GM12878 (cell line): ENCODE measurements at places on chromosomes 2 and 18. TPM values are rescaled to one million over a fixed set of nuclear protein-coding genes. Genes with fewer than 3 reads are reported as not detected.
A peak's percentile ranks its signal among the peaks of the same experiment; 100 is the strongest.

NAT8 gene
- total RNA-seq: not detected in 2 replicates

SMAD4 gene
- 57.5 and 64.5 TPM in 2 replicates for total RNA-seq

LCT gene
- total RNA-seq: 0.08 and 0.11 TPM in 2 replicates

SH3YL1 gene
- total RNA-seq: 15.0 and 18.7 TPM in 2 replicates

GPR45 gene
- total RNA-seq: not detected in 2 replicates

GRB14 gene
- total RNA-seq: not detected in 2 replicates

NXPH2 gene
- not detected in 2 replicates for total RNA-seq

SH2D6 gene
- total RNA-seq: 0.43 and 0.59 TPM in 2 replicates

SPDYA gene
- total RNA-seq: 0.46 and 0.58 TPM in 2 replicates

MALT1 gene
- 49.8 and 50.6 TPM in 2 replicates for total RNA-seq

GRHL1 gene
- 0.19 and 0.28 TPM in 2 replicates for total RNA-seq

DNAH7 gene
- total RNA-seq: 0.19 and 0.31 TPM in 2 replicates

ASB18 gene
- not detected in 2 replicates for total RNA-seq

DNA sequence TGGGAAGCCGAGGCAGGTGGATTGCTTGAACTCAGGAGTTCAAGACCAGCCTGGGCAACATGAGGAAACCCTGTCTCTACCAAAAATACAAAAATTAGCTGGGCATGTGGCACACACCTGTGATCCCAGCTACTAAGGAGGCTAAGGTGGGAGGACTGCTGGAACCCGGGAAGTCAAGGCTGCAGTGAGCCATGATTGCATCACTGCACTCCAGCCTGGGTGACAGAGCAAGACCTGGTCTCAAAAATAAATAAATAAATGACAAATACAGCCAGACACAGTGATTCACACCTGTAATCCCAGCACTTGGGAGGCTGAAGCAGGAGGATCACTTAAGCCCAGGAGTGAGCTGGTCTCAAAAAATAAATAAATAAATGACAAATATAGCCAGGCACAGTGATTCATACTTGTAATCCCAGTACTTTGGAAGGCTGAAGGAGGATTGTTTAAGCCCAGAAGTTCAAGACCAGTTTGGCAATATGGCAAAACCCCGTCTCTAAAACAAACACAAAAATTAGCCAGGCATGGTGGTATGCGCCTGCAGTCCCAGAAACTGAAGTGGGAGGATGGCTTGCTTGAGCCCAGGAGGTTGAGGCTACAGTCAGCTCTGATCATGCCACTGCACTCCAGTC is 6.2 kb downstream of the KANSL3 start:
- DNase-seq: no peak

- peak; percentile 13 for DNase-seq
These were observed 35.4 kb upstream of the PGAP1 start for GRCh38 chr2:196961889-196962288.

GRCh38 chr18:50659091-50660003 is 99.5 kb downstream of the MAPK4 start:
- DNase-seq: no peak

- DNase-seq: no peak
These were observed 244.2 kb upstream of the ACVR2A start for GRCh38 chr2:147600646-147601045.

- no peak for DNase-seq
These were observed 75.6 kb downstream of the SRD5A2 start for GRCh38 chr2:31505111-31505510.

GRCh38 chr18:36328916-36329315 is 31.4 kb downstream of the FHOD3 start:
- no peak for DNase-seq

- DNase-seq: no peak
These were observed 100.5 kb upstream of the VWC2L start for GRCh38 chr2:214310319-214310718.

DNA sequence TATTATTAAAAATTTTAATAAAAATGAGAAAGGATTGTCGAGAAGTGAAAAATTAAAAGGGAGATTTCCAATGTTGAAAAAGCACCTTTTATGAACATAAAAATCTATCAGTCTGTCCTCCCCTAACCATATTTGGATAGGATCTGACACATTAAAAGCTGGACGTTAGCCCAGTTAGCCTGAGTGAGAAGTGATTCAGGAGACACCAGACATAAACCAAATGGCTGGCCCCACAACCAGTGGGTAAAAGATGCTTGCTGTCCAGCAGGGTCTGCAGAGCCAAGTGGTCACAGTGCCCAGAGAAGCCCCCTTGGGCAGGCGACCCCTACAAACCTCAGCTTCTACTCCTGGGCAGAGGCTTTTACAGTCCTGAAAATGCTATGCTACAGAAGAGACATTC is 253.8 kb upstream of the LYPD1 start:
- no peak for DNase-seq

GRCh38 chr2:22326250-22326649 is 1058.7 kb upstream of the KLHL29 start:
- DNase-seq: no peak

GRCh38 chr18:57060814-57061213 is 86.1 kb upstream of the BOD1L2 start:
- DNase-seq: no peak

DNA sequence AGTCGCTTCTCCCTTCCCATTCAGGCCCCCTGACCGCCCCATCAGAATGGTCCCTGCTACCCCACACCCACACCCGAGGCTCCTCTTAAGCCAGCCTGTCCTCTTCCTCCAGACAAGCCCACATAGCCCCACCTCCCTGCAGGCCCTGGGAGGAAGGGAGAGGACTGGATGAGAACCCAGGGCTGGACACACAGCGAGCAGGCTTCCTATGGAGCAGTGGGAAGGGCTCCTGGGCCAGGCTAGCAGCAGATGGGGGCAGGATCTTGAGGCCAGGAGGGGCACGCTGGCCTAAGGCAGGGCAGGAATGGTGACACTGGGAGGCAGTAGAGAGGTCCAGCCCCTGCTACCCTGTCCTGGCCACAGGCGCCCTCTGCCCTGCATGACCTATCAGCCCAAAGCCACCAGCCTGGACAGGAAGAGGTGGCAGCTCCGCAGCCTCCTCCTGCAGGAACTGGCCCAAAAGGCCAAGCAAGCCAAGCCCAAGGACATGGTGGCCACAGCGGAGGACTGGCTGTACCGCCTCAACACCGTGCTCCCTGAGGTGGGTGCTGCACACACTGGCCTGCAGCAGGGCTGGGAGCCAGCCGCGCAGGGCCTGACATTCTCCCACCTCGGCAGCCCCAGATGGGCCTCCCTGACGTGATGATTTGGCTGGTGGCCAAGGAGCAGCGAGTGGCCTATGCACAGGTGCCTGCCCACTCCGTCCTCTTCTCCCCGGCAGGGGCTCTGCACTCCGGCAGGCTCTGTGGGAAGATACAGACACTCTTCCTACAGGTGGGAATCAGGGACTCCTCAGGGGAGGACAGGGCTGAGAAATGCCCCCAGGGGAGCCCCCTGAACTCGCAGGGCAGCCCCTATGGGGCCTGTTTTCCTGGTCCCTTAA is 43.3 kb downstream of the FER1L5 start:
- DNase-seq: no peak

GRCh38 chr2:74369976-74370375 is 10.1 kb downstream of the DCTN1 start:
- DNase-seq: no peak

GRCh38 chr2:18976168-18976961 is 382.1 kb downstream of the OSR1 start:
- no peak for DNase-seq

DNA sequence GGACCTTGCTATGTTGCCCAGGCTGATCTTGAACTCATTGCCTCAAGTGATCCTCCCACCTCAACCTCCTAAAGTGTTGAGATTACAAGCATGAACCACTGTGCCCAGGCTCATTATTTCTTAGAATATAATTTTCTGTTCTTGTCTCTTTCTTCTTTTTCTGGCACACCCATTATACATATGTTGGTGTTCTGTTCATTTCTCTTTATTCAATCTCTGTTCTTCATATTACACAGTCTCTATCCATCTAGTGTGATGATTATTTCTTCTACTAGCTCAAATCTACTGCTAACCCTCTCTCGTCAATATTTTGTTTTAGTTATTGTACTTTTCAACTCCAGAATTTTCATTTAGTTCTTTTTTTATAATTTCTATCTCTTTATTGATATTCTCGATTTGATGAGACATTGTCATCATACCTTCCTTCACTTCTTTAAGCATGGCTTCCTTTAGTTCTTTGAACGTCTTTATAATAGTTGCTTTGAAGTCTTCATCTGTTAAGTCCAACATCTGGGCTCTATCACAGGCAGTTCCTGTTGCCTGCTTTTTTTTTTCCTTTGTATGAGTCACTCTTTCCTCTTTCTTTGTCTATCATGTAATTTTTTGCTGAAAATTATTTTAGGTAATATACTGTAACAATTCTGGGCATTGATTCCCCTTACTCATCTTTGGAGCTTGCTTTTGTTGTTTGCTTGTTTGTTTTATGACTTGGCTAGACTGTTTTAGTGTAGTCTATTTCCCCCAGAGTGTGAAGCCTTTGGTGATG is 196.4 kb upstream of the NABP1 start:
- DNase-seq: no peak

GRCh38 chr2:110669079-110669478 is 8.8 kb downstream of the BUB1 start:
- DNase-seq: no peak

- DNase-seq: no peak
These were observed 99.5 kb downstream of the PLB1 start for GRCh38 chr2:28595323-28595722.

DNA sequence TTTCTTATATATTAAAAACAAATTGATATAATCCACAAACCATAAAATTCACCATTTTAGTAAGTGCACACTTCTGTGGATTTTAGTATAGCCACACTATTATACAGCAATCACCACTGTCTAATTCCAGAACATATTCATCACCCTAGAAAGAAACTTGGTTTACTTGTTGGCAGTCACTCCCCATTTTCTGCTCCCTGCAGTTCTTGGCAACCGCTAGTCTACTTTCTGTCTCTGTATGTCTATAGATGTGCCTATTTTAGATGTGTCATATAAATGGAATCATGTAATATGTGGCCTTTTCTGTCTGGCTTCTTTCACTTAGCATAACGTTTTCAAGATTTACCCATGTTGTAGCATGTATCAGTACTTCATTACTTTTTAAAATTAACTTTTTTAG is 5.7 kb downstream of the CKAP2L start:
- DNase-seq: no peak

DNA sequence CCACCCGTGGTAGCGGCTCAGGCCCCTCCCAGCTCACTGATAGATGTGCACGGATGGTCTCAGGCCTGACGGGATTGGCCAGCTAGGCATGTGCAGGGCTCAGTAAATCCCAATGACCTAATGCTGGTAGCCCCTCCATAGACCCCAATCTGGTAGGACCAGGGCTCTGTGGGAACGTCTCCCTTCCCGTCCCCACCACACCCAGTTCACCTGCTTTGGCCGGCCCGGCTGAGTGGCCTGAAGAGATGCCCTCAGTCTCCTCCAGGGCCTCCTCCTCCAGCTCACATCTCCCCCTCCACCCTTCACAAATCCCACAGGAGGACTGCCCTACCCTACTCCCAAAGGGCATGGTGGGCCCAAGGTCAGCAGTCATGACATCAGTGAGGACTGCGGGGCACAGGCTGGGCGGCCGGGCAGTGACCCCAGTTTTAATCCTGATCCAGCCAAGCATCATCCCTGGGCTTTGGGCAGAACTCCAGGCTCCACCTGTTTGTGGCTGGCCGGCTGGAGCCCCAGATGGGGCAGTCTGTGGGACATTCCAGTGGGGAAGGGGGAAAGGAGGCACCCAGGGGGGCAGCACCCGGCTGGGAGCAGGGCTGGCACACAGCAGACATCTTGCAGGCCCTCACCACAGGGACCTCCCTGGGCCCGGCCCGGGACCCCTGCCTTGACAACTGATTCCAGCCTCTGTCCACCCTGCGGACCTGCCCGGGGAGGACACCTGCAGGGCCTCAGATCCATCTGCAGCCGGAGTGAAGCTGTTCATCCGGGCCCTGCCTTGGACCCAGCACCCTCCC is 2.3 kb downstream of the KIF1A start:
- no peak for DNase-seq

- no peak for DNase-seq
These were observed 322.2 kb downstream of the ZNF804A start for GRCh38 chr2:184920451-184920965.

DNA sequence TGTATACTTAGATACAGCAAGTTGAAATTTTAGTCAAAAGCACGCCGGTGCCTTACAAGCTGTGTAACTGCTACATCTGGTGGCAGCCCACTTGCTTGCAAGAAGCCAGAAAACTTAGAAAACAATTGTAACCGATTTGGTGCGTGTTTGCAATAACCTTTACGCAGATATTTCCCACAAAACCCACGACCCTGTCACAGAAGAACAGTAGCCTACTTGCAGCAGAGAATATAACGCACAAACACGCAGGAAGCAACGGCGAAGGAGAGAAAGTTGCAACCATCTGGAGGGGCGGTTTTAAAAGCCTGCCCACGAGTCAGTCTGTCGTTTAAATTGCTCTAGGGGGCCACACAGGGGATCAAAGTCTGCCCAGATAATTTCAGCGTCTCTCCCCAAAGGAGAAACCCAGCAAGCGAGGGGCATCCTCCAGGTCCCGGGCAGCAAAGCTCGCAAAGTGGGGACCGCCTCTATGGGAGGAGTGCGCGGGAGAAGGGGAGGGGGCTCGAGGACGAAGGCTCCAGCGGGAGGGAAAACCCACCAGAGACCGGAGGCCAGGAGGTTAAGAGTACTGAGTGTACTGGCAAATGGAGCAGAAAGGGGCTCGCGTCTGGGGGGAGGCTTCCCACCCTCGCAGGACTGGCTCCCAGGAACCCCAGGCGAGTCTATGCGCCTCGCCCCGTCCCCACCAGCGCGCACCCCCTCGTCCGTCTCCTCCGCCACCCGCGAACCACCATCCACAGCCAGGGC is 1.1 kb downstream of the TLK1 start:
- DNase-seq: no peak

DNA sequence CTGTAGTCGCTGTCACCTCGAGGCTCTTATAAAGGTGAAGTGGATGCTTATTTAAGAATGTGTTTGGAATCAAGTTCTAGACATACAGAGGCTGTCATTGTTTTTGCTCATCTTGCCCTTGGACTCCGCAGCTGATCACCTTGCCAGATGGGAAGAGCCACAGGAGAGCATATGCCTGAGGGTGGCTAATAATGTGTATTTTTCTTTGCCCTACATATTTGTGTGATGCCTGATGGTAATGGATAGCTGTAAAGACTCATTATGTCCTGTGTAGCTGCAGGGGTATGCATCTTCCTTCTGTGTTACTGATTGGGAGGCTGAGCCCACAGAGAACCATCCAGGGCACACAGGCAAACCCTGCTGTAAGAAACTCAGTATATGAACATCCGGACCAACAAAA is 61.7 kb downstream of the PRKCE start:
- no peak for DNase-seq

GRCh38 chr18:25016181-25016580 is 335.8 kb downstream of the ZNF521 start:
- no peak for DNase-seq

GRCh38 chr2:63555931-63556330 is 32.3 kb downstream of the WDPCP start:
- no peak for DNase-seq
